Hematopoietic multipotent progenitor cell treated with erythropoietin and hydrocortisone succinate and interleukin-3 and kit ligand, for 15 days (in vitro differentiated cells): ENCODE measurements at places on chromosomes 5 and 9.
A peak's percentile ranks its signal among the peaks of the same experiment; 100 is the strongest.

DNA sequence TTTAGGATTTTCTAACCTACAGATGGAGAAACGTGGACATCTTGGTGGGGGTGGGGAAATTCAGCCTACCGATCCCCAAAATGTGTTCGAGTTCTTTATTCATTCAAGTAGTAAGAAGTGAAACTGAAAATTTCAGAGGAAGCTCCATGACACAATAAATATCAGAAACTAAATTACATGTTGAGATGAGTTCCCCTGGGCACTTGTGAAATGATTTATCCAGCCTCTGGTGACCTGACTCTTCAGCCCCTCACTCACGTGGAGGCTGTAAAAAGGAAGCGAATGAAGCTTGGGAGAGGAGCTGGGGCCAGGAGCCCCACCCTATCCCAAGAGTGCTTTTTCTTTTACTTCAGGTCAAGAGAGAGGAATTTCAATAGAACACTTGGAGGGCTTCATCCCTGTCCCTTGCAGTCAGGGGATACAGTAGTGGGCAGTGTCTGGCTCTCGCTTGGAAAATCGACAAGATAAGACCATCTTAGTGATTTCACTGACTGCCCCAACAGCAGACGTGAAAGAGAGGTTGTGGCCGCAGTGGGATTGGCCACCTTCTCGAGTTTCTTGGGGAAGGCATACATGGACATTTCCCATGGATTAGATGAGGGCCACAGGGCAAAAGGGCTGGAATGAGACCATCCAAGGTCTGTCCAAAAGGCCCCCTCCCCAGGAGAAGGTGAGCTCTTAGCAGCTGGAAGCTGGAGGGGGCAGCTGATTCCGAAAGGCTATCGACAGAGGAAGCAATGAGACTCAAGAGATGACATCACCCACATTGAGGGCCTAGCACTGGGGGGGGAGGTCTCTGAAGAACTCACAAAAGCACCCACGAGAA is 76.8 kb upstream of the SH3PXD2B start:
- no peak for DNase-seq

- peak; percentile 72 for DNase-seq
Measured at GRCh38 chr5:140357726-140358093, 2.3 kb upstream of the SLC4A9 start.

- no peak for DNase-seq
Measured at GRCh38 chr9:33426843-33427293, 20.5 kb downstream of the AQP3 start.

GRCh38 chr9:93697352-93698139 is 121.2 kb downstream of the PHF2 start:
- no peak for DNase-seq
